ENCODE measurements at places on chromosomes 4 and X.

DNA sequence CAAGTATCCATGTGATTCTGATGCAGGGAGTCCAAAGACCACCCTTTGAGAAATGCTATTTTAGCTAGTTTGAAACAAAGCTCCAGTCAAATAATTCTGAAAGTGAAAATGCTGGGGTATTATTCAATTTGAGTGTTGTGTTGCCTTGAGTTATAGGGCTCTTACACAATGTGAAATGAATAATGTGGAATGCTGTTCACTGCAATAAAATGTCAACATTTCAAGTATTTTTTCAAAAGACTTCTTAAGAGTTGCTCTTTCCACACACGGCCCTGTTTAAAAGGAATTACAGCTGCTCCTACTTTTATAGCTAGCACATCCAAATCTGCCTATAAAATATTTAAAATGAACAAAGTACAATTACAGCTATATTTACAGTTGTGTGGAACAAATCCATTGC, 27.5 kb upstream of the PLS3 start:
- DNase-seq, result no peak

- DNase-seq, result no peak
Observed at GRCh38 chrX:120350450-120351138, 11.3 kb upstream of the ATP1B4 start.

- peak; percentile 34 for DNase-seq
Observed at GRCh38 chr4:114694770-114695169, 96.2 kb downstream of the UGT8 start.

GRCh38 chrX:9429767-9430166, 35.1 kb upstream of the TBL1X start:
- DNase-seq, result no peak

- DNase-seq, result no peak
Observed at GRCh38 chr4:17809667-17810066, 890 bp downstream of the DCAF16 start.

DNA sequence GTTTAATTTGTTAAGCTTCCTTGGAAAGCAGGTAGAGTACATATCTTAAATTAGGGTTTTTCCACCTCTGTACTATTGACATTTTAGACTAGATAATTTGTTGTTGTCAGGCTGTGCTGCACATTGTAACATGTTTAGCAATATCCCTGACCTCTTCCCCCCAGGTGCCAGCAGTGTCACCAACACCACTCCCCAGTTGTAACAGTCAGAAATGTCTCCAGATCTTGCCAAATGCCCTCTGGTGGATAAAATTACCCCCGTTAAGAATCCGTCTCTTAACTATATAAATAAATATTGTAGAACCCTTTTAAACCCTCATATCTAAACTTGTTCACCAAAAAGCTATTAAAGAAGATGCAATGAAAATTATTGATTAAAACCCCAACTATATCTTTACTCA, 161.5 kb downstream of the ARHGAP6 start:
- DNase-seq, result no peak

- no peak for DNase-seq
Observed at GRCh38 chr4:15953625-15954024, 9.3 kb downstream of the FGFBP2 start.

- DNase-seq, result no peak
Observed at GRCh38 chrX:17822351-17822750, 38.7 kb downstream of the RAI2 start.

DNA sequence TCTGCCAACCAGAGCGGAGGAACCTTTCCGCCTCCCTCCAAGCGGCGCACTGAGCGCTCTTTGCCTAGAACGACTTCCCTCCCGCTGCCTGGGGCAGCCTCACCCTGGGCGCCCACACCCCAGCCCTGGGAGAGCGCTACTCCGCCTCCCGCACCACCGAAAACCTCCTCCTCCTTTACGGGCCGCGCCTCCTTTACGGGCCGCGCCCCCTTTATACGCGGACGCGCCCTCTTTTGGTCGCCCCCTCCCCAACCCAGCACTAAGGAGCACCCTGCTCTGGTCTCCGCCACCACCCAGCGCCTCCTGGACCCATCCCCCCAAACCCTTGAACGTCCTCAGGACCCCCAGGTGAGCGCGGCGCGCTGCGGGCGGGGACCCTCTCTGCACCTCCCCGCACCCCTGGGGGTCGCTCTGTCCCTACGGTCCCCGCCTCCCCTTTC, 586 bp upstream of the NSG1 start:
- DNase-seq, result no peak

- no peak for DNase-seq
Observed at GRCh38 chrX:499870-500364, 113.2 kb upstream of the PPP2R3B start.

DNA sequence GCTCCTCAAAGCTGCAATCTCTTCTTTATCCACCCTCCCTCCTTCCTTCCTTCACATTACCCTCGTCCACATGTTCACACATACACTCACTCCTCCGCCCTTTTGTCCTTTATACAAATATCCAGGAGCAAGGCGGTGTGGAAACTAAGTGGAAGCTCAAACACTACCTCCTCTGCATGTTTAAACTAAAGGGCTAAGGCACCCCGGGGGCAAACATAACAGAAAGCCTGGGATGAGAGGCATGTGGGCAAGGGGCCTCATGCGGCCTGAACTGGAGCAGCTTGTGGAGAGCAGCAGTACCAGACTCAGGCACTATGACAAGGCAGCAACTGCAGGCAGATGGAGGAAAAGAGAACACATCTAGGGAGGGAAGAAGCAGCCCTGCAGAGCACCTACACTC, 9.5 kb downstream of the MAB21L2 start:
- no peak for DNase-seq

DNA sequence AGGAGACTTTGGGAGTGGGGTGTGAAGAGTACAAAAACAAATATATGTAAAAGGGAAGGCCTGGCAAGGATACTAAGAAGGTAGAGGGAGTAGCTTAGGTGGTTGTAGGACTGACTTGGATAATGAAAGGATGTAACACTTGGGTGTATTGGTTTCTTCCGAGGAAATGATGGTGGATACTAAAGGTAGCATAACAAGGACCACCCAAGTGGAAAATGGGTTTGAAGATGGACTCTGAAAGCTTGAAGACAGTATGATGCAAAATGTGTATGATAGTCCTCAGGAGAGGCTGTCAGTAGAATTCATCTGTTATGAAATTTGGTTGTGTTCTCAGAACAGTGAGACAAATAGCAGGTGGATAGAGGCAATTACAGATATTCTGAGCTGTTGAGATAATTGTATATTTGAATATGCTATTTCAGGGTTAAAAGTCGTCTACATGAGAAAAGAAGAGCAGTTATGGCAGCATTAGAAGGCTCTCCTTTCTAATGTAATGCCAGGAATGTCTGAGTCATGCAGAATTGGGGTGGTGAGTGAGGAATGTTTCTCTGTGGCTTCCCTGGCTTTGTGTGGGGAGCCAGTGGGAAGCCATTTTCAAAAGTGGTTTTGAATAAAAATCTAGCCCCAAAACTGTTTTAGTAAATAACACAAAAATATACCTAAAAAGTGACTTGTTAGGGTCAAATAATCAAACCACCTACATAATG, 75.6 kb downstream of the FHIP1A start:
- peak; percentile 16 for DNase-seq

DNA sequence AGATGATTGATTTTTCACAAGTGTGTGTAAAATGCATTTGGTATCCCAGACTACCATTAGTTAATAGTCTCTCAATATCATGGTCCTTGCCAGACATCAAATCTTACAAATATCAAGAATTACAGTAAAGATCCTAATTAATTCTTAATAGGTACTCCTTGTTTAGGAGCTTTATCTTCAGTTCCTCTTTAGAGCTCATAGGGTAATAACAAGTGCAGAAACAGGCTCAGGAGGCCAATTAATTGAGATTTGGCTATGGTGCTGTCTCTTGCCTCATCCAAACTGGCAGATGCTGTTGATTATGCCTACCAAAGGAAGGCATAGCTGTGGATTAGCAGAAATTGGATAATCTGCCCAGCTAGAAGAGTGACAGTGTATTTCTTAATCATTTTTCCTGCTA, 6.9 kb downstream of the MTMR1 start:
- DNase-seq, result no peak

DNA sequence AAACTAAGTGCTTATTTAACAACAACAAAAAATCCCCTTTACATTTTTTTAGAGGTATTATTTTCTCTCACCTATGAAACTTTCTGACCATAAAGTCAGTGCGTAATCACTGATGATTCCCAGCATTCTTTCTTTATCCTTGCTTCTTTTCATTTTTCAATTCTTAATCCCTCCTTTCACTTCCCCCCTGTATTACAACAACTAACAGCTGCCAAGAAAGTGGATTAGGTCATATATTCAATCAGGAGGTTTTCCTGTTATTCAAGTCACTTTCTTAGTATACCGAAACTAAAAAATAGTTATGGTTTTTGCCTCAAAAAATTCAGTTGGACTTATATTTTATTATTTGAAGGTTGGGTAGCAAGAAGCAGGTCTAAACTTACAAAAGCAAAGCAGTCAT, 2.1 kb upstream of the STAP1 start:
- DNase-seq, result peak; percentile 6

DNA sequence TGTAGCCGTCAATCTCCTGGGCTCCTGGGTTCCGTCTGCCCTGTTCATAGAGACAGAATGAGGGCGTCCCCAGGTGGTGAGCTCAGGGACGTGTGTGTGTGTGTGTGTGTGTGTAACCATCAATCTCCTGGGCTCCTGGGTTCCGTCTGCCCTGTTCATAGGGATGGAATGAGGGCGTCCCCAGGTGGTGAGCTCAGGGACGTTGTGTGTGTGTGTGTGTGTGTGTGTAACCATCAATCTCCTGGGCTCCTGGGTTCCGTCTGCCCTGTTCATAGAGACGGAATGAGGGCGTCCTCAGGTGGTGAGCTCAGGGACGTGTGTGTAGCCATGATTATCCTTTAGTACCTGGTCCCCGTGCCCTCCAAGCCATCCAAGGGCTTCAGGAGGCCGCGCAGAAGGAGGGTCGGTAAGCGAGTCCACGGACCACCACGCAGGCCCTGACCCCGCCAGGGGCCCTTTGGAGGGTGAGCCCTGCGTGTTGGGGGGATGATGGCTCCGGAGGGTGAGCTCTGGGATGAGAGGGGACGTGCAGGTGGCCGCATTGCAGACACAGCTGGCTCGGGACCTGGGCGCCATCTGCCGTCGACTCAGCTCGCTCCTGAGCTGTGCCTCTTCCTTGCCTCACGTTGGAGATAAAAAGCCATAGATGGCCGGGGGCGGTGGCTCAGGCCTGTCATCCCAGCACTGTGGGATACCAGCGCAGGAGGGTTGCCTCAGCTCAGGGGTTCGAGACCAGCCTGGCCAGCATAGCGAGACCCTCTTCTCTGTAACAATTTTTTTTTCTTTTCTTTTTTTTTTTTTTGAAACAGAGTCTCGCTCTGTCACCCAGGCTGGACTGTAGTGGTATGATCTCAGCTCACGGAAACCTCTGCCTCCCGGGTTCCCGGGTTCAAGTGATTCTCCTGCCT, 5.4 kb upstream of the GTPBP6 start:
- peak; percentile 72 for DNase-seq

DNA sequence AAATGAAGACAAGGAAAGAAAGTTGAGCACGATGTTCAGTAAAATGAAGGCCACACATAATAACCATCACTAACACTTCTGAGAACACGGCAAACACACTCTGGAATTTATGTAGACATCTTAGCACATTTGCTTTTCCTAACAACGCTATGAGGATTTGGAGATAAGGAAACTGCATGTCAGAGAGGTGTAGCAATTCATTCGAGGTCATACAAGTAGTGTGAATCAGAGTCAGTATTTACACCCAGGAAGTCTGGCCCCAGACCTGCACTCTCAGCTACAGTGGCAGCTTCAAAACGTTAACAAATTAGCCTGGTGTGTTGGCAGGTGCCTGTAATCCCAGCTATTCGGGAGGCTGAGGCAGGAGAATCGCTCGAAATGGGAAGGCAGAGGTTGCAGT, 253.4 kb downstream of the PDGFC start:
- no peak for DNase-seq

DNA sequence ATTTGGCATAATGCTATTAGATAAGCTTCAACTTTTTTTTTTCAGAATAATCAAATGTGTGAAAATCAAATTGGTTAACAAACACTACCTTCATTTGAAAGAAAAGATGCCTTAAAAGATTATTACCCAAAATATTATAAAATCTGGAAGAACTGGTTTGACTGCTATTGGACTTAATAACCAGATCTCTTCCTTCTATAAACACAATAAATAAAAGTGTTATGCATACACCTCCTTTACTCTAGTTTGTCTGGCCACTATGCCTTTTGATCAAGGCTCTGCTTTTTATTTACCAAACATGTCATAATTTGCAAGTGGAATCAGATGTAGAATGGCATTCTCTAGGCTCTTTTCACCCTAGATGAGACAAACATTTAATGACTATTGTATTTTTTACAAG, 897.3 kb upstream of the EPHA5 start:
- DNase-seq, result no peak

DNA sequence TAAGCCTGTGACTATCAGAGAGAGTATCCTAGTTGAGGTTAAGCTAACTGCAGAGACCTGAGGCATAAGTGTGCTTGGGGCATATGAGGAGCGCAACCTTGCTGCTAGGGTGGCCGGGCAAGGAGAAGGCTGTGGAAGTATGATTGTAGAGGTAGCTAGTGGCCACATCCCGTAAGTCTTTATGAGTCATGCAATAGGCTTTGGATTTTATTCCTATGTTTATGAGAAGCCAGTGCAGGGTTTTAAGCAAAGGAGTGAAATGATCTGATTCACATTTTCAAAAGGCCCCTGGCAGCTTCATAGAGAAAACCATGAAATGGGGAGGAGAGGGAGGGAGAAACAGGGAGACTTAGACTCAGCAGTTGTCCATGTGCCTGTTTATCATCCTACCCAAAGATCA, 92.1 kb upstream of the WDFY3 start:
- DNase-seq, result no peak

GRCh38 chr4:25110527-25111329, 49.5 kb downstream of the SEPSECS start:
- DNase-seq, result no peak

- no peak for DNase-seq
Observed at GRCh38 chr4:133759428-133759827, 442.2 kb downstream of the PABPC4L start.

DNA sequence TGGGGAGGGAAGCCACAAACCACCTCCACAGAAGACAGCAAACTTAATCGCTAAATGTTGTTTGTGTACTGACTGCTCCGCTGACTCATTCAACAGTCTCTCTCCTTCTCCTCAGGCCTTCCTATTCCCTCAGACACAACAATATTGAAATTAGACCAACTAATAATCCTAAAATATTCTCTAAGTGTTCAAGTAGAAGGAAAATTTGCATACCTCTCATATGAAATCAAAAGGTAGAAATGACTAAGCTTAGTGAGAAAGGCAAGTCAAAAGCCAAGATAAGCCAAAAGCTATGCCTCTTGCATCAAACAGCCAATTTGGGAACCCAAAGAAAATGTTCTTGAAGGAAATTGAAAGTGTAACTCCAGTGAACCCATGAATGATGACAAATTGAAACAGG, 75.7 kb upstream of the ARHGAP24 start:
- DNase-seq, result no peak

DNA sequence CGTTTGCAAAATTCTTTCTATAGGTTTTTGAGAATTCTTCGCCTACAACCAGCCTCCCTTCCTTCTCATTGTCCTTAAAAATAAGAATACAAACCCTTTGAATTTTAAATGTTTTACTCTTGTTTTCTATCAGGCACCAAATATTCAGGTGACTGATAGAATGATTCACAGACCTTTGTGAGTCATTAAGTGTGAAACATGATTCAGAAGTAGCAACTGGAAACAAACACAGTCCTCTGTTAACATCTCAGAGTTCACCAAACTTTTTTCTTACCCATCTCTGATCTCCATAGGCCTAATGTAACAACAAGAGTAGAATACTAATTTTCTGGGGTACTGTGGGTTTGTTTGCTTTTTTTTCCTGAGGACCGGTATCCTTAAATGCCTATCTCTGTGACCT, 63.4 kb upstream of the MAB21L2 start:
- DNase-seq, result no peak

All from lung microvascular endothelial cell (primary cell).